Stimulated activated CD8-positive, alpha-beta memory T cell treated with anti-CD3 and anti-CD28 coated beads, Interleukin-7, amount 100 ng/mL, for 1 hour (primary cell): ENCODE measurements at places on chromosomes 3 and 15.

- no peak for DNase-seq
Observed at GRCh38 chr3:113174801-113175485, 36.4 kb upstream of the BOC start.

DNA sequence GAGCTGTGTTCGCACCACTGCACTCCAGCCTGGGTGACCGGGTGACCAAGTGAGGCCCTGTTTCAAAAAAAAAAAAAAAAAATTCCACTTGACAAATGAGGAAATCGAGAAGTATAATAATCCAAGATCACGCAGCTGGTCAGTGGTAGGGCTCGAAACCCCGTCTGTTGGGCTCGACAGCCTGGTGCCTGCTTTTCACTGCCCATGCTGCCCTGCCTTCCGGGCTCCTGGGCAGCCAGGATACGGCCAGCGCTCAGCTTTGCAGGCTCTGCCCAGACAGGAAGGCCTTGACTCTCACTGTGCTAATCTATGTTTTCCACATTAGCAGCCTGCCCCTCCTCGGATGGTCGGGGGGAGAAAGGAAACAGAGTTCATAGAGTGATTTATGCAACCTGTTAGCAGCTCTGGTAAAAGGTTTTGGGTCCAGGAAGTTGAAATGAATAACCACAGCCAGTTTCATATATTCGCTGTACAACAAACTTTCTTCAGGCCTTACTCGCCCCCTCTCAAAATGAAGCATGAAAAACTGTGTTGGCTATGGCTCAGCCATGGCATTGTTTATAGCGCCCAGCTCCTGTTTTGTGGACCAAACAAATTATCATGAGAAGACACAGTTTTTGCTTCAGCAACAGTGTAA lies 108.8 kb downstream of the XXYLT1 start:
- DNase-seq: no peak

GRCh38 chr15:58332676-58333400 lies 99.0 kb upstream of the LIPC start:
- DNase-seq: no peak

- DNase-seq: no peak
Observed at GRCh38 chr3:6120786-6121185, 740.1 kb upstream of the GRM7 start.

DNA sequence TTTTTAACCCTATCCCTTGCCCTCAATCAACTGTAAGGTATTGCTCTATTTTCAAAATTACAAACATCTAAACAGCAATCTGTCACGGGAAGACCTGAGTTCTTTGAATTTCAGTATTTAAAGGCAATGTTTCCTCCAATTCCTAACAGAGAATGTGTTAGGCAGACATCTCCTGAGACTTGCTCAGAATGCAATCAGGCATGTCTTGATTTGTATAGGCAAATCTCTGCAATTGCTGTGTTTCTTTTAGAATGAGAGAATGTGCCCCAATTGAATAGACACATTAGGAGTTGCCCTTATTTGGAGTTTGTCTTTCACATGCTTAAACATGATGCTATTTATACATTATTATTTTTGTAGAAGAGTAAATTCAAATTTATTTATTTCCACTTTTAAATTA lies 205.6 kb downstream of the CADM2 start:
- no peak for DNase-seq

- DNase-seq: no peak
Observed at GRCh38 chr3:5095886-5096285, 26.2 kb upstream of the ARL8B start.

- no peak for DNase-seq
Observed at GRCh38 chr15:62253294-62253693, 88.2 kb upstream of the C2CD4B start.

GRCh38 chr3:120850381-120851295 lies 57.4 kb upstream of the STXBP5L start:
- DNase-seq: no peak
